ENCODE measurements at places on chromosomes 1 and 21.

- DNase-seq = no peak
Observed at GRCh38 chr1:19647643-19648042, 3.5 kb downstream of the NBL1 start.

DNA sequence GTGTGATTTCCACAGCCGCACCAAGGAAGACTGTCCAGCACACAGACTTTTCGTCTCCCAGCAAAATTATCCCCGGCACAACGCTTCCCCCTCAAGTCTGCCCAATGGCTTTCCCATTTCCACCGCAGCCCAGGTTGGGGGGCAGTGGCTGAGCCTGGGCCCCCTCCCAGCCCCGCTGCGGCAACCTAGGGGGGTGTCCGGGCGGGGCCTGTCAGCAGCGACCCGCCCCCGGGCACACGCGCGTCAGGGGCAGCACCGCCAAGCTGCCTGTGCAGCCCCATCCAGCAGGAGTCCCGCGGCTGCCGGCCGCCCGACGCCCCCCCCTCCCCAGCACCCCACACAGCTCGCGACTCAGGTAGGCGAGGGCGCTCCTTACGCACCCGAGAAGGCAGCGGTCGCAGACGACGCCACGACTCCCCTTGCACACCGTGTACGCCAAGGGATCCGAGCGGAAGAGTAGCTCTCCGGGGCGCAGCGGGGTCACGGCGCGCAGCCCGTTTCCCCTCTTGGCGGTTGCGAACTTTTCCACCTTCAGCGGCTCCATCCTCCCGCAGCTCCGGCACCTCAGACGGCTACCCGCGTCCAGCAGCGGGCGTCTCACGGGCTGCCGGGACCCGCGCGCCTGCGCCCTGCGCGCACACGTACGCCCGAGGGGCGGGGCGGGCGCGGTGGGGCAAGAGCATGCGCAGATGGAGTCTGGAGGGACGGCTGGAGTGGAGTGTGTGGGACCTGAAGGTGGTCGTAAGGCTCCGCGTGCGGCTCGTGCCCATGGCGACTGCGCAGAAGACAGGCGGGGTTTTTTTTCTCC, at the start of gene SMYD3:
SMYD3 (minus strand) TSS at position 606 of the 808 bp plus-strand sequence.
- peak; percentile 92 for DNase-seq

DNA sequence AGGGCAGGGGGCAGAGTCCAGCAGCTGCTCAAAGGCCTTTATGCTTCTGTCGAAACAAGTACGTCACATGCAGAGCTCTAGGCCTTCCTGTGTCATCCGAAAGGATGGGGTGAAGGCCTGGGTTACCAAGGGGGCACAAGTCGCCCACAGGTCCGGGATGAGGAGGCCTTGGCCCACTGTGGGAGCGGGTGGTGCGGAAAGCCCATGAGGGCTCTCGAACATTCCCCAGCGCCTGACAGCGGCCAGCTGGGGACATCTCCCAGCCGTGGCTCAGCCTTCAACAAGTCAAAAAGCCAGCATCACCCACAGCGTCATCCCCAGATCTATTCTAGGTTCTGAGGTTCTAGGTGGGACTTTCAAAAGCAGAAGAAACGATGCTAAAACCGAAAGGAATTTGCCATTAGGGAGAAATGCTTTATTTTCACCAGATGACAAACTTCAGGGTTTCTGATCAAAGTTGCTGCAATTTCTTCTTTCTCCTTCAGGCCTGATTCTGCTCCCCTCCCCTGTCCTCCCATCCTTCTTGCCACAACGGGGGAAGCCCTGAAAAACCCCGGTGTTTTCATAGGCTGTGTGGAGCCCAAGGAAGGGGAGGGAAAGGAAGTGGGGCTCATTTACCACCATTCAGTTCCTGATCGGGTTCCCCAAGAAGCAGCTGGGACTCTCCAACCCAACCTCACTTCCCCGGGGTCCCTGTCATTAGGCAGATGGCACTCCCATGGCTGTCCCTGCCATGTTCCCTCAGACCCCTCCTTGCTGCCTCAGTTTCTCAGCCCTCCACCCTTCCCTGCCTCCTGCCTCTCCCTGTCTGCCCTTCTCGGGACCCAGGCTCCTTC, 17.6 kb downstream of the GPR137B start:
- DNase-seq = no peak

DNA sequence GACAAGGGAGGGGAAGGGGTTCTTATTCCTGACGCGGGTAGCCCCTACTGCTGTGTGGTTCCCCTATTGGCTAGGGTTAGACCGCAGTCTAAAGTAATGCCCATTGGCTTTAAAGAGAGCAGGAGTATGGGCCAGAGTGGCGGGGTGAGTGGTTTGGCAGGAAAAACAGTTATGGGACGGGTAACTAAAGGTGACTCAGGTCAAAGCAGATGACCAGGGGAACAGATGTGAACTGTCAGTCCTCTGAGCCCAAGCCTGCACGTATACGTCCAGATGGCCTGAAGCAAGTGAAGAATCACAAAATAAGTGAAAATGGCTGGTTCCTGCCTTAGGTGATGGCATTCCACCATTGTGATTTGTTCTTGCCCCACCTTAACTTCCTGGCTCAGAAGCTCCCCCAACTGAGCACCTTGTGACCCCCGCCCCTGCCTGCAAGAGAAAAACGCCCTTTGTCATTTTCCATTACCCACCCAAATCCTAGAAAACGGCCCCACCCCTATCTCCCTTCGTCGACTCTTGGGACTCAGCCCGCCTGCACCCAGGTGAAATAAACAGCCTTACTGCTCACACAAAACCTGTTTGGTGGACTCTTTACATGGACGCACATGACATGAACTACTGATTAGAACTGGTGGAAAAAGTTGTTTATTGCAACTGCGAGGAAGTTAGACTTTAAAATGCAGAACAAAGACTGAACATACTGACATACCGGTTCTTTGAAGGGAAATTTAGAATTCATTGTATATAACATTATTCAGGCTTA, 758 bp upstream of the ATAD3B start:
- no peak for DNase-seq

- no peak for DNase-seq
Observed at GRCh38 chr21:30194701-30195299, 21.1 kb downstream of the CLDN8 start.

- no peak for DNase-seq
Observed at GRCh38 chr1:98546319-98546718, 115.2 kb upstream of the SNX7 start.

- DNase-seq = no peak
Observed at GRCh38 chr1:193321242-193321840, 134.9 kb upstream of the B3GALT2 start.

GRCh38 chr1:173411835-173412742, 65.0 kb upstream of the PRDX6 start:
- DNase-seq = no peak

- no peak for DNase-seq
Observed at GRCh38 chr1:188249811-188250210, 1421.1 kb downstream of the PLA2G4A start.

DNA sequence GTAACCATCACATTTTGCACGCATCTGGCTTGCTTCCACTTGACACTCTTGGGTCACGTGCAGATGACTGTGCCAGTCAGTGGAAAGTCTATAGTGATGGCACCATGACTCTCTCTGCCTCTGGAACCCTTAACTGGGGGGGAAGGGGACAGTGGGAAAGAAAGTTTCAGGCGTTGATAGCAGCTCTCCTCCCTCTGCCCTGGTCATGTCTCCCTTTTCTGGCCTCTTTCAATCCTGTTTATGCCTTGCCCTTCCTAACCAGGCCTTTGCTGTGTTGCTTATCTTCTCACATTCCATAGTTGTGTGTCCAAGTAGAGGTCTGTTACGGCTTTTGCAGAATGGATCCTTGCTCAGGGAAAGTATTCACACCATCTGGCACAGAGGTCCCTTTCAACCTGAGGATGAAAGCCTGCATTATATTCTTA, 93.5 kb downstream of the NRDC start:
- DNase-seq = no peak

GRCh38 chr1:109863667-109864046, 47.0 kb upstream of the CSF1 start:
- no peak for DNase-seq

DNA sequence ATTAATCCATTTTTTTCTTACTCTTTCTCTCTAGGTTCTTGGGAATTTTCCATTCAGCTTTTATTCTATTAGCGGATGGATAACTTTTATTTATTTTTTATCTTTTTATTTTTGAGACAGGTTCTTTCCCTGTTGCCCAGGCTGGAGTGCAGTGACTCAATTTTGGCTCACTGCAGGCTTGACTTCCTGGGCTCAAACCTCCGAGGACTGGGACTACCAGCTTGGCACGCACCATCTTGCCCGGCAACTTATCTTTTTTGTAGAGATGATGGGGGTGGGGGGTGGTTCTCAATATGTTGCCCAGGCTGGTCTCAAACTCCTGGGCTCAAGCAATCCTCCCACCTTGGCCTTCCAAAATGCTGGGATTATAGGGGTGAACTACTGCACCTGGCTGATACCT, 36.1 kb upstream of the CHIT1 start:
- no peak for DNase-seq

DNA sequence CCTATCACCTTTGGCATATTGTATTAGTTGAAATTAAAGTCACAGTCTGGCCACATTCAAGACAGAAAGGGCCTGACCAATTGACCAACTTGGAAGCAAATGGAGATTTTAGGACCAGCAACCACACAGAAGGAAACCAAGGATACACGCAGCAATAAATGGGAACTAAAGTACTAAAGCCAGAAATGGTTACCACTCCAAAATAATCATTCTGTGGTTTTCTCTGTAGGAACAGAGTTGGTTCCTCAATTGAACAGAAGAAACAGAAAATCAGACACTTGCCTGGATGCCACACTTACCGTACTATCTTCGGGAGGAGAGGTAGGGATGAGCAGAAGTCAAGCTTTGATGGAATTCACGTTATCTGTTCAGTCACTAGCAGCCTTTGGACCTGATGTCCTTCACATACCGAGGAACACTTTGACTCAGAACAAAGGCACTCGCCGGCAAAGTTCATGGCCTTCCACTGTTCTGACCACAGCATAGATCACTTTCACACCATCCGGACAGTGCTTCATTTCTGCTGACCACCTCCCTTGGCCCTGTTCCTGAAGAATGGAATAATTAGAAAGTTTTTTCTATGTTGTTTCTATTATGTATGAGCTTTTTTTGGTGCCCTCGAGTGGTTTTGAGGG, 96.9 kb downstream of the LPAR3 start:
- DNase-seq = no peak

GRCh38 chr1:204453141-204453772, 41.3 kb downstream of the PIK3C2B start:
- no peak for DNase-seq

DNA sequence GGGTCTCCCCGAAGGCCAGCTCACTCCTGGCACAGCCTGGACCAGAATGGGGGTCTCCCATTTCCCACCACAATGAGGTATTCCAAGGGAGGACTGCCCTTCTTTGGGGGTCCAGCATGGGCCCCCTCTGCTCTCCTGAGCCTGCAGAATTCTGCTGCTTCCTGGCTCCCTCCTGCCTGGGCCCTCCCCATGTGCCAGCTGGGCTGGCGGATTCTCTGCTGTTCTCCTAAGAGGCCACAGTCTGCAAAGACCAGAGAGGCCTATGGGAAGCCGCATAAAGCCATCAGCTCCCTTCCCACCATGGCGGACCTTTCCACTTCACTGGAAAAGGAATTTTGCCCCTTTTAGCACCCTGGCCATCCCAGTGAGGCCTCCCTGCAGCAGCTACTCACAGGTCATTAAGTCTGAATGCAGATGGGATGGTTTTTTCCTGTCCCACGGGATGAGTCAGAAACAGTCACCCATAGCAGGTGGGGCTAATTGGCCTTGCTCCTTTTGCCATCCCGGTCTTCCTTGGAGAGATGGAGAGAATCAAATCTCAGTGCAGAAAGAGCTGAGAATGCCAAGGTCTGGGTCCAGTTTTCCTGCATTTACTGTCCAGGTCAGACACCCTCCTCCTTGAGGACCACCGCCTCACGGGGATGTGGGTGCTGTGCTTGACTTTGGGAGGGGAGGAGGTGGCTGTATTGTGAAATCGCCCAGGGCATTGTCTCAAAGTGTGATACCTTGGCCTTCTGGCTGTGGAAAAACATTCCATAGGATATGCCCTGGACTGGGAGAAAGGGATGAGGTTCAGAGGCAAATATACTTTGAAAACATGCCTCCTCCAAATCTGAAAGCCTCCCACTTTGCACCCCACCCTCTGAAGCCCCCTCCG, 23.2 kb downstream of the MYBPH start:
- DNase-seq = no peak

- DNase-seq = no peak
Observed at GRCh38 chr1:9361630-9362260, 69.1 kb downstream of the SPSB1 start.

DNA sequence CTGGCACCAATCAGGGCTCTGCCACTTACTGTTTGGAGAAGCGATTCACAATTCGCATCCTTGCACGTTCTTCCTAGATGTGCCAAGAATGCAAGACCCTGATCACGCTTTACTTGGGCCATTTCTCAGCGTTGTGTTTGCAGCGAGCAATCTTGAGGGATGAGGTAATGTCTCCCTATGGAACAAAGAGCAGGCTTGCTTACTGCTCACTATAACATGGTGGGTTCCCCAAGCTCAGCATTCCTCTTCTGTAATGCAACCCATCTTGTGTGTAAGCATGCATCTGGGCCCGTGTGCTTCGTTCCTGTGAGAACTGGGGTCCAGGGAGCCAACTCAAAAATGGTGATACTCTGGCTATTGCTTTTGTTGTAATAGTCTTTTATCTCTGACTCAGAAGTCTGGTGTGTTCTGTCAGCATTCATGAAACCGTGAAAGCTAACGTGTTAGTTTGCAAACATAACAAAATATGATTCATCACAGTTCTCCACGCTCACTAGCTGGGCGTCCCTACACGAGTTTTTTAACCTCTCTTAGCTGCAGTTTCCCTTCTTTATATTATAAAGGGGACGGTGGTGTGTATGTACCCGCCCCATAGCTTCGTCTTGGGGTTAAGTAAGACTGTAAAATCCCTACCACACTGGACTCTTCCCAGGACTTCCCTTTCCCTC, 33.3 kb downstream of the DNTTIP2 start:
- peak; percentile 37 for DNase-seq

GRCh38 chr1:17122521-17123164, 3.4 kb upstream of the PADI2 start:
- DNase-seq = no peak

DNA sequence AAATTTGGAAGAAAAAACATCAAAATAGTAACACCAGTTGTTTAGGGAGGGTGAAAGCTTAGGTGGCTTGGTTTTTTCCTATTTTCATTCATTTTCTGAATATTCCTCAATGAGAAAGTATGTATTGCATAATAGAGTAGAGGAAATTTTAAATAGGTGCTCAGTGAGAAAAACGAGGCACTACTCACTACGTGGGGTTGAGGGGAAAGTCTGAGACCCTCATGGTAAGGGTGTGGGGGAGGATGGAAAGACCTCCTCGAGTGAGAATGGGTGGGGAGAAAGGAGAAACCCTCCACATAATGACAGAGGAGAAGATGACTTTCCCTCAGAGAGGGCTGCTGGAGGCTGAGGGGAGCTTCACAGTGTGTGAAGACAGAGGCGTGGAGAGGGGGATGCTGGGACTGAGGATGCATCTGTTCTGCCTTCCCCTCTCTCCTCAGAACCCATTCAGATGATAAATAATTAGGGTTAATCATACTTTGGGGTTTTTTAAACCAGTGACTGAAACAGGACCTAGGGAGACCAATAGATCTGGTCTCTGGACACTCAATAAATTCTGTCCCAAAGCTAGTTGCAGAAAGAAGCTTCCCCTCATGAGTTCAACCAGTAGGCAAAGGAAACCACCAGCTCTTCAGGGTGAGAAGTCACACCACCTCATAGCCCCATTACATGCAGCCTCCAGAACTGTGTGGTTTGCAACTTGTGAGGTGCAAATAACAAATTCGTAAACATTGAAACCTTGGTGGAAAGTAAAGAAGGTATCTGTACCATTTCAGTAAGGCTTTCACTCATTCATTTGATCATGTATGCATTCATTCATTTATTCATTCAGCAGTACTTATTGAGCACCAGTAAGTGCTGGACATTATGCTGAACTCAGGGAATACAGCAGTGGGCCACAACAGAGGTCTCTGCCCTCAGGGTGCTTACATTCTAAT, 17.1 kb downstream of the SLAMF7 start:
- no peak for DNase-seq

GRCh38 chr1:192574073-192574472, 1.5 kb upstream of the RGS1 start:
- no peak for DNase-seq

All from right hindlimb (tissue), 1 donor.